ENCODE measurements at places on chromosomes 16 and 17.

DNA sequence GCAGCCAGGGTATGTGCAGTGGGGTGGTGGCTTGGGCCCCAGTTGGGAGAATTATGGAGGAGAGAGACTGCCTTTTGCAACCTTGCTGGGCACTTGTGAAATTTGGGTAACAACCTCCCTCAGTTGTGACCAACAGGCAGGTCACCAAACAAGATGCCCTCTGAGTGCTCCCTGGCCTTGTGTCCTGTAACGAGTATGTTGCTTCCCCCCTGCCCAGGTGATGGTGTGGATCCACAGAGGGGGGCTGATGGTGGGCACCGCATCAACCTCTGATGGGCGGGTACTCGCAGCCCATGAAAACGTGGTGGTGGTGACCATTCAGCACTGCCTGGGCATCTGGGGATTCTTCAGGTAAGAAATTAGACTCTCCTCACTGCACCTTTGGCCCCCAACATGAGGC, 74.3 kb downstream of the SLC6A2 start:
- no peak for DNase-seq

DNA sequence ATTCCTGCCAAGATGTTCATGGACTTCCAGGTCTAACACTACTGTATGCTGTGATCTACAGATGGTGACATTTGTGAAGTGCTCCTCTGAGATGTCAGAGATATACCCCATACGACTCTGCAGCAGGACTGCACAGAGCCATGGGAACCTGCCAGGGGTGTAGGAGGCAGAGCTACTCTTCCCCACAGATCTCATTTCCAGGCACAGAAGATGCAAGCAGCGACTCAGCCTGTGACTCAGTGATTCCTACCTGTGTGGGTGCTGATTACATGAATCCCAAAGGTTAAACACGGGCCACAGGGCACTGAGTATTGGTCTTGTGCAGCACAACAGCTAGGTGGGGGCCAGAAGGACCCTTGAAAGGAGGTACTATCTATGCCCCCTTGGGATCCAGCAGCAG, 137.0 kb upstream of the SOX9 start:
- DNase-seq = no peak

- no peak for DNase-seq
These were observed 10.9 kb downstream of the JPT2 start for GRCh38 chr16:1688807-1689560.

- no peak for DNase-seq
These were observed 42.5 kb downstream of the GOSR1 start for GRCh38 chr17:30519707-30520106.

GRCh38 chr17:80125656-80126448, 21.1 kb downstream of the EIF4A3 start:
- no peak for DNase-seq

GRCh38 chr17:27511168-27511883, 55.1 kb downstream of the KSR1 start:
- no peak for DNase-seq

DNA sequence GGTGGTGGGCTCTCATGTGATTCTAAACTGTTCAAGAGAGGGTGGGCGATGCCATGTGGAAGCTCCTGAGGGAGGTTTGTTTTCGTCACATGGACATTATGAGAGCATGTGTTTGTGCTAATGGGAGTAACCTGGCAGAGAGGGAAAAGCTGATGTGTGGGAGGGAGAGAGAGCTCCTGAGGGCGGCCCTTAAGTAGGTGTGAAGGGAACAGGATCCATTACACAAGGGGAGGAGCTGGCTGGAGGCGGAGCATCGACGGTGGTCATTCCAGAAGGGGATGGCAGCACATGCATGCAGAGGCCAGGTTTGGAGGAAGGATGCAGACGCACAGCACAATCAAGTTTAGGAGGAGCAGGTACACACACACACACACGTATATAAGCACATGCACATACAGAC, 197.5 kb downstream of the RPTOR start:
- DNase-seq = no peak
